Eye (tissue), 1 donor: ENCODE measurements at places on chromosomes 7 and 10.

GRCh38 chr10:98244586-98244985, 23.4 kb downstream of the LOXL4 start:
- DNase-seq, result no peak

DNA sequence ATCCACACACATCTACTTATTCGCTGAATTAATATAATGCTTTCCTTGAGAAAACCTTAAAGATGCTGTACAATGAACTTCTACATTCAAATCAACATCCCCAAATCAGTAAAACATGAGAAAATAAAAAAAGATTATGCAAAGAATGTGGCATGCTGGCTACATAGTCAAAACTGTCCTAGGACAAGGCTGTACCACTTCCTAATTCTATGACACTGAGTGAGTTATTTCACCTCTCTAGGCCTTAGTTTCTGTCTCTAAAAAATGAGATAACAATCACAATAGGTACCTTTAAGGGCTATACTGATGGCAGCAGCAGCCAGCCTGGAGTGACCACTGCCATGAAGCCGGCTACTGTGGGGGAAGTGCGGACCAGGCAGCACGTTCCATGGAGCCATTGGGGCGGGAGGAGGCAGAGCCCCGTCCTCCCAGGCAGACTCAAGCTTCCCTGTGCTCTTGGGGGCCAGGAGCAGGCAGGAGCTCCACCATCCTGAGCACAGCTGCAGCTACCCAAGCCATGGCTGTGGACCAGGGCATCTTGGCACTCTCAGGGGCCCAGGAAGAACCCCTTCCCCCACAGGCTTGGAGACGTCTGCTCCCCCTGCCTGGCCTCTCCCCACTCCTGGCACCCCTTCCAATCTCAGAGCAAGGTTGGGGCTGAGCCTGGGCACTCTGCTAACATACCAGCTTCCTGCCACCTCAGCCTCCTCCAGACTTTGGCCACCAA, 110.2 kb downstream of the ELAPOR2 start:
- DNase-seq, result no peak

GRCh38 chr7:100221231-100221718, 1.5 kb downstream of the PVRIG start:
- no peak for DNase-seq

DNA sequence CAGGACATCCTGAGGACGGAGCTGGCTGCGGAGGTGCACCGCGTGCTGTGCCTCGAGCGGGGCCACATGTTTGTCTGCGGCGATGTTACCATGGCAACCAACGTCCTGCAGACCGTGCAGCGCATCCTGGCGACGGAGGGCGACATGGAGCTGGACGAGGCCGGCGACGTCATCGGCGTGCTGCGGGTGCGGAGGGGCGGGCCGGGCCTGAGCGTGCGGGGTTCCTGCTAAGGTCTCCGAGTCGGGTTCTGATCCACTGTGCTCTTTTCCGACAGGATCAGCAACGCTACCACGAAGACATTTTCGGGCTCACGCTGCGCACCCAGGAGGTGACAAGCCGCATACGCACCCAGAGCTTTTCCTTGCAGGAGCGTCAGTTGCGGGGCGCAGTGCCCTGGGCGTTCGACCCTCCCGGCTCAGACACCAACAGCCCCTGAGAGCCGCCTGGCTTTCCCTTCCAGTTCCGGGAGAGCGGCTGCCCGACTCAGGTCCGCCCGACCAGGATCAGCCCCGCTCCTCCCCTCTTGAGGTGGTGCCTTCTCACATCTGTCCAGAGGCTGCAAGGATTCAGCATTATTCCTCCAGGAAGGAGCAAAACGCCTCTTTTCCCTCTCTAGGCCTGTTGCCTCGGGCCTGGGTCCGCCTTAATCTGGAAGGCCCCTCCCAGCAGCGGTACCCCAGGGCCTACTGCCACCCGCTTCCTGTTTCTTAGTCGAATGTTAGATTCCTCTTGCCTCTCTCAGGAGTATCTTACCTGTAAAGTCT, 10.4 kb downstream of the ATG9B start:
- peak; percentile 96 for DNase-seq

GRCh38 chr7:2512179-2512661, 7.4 kb upstream of the LFNG start:
- DNase-seq, result no peak

- DNase-seq, result no peak
Observed at GRCh38 chr7:26305090-26305868, 13.6 kb downstream of the SNX10 start.

- DNase-seq, result no peak
Observed at GRCh38 chr10:16953270-16953669, 136.0 kb upstream of the RSU1 start.

- DNase-seq, result peak; percentile 15
Observed at GRCh38 chr7:64619705-64620104, 46.2 kb upstream of the ZNF107 start.

- no peak for DNase-seq
Observed at GRCh38 chr10:72720814-72721660, 29.1 kb downstream of the MCU start.
